ENCODE measurements at places on chromosomes 13 and 19. TPM values are rescaled to one million over a fixed set of nuclear protein-coding genes. Genes with fewer than 3 reads are reported as not detected.

The SLC5A5 gene
- 1.1 TPM for total RNA-seq

The CYP4F3 gene
- 0.09 TPM for total RNA-seq

The ZNF574 gene
- 18.5 TPM for total RNA-seq

DNA sequence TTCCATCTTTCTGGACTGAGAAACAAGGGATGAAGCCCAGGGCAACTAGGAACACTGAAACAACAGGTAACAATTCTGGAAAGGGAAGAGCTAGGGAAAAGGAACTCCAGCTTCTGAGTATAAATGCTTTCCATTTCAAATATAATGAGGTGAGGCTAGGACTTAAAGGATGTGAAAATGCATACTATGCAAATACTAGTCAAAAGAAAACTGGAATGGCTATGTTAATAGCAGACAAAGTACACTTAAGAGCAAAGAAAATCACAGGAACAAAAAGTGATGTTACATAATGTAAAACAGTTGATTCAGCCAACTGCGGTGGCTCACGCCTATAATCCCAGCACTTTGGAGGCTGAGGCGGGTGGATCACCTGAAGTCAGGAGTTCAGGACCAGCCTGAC is 6.2 kb downstream of the SIGLEC14 start:
- DNase-seq, result no peak

DNA sequence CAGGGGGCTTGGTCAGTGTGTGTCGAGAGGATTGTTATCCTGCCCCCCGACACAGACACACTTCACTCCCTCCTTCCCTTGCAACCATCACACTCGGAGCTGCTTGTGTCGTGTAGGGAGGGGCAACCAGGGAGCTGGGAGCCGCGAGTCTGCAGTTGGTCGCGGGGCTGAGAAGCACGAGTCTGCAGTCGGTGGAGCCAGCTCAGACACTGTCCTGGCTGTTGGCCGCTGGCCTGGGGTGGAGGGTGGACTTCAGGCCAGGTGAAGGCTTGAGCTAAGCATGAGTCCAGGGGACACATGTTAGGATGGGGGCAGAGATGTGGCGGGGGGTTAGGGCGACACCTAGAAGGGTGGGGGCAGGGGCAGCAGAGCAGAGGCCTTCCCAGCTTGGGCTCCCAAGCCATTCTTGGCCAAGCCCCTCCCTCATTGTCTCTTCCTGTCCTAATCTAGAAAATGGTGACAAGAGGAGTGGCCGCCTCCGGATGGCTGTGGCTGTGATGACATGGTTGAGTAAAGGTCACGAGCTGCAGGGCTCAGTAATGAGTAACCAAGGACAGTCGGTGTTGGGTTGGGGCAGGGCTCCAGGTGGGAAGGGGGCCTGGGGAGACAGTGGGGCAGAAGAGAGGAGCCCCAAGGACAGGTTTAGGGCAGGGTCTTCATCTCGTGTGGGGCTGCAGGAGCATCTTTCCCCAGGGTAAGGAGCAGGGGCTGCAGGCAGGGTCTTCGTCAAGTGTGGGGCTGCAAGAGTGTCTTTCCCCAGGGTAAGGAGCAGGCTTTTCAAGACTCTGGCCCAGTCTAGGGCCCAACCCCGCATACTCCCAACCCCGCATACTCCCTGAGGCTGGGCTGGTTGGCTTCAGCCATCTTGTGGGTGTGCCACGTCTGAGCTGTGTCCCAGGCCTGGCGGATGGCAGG is 8.6 kb downstream of the PPP5C start:
- DNase-seq, result no peak

GRCh38 chr19:51695088-51695487 is 2.0 kb downstream of the SPACA6 start:
- DNase-seq, result no peak
